ENCODE measurements at places on chromosomes 11 and 22. TPM values are rescaled to one million over a fixed set of nuclear protein-coding genes. Genes with fewer than 3 reads are reported as not detected.
A peak's percentile ranks its signal among the peaks of the same experiment; 100 is the strongest.

DNA sequence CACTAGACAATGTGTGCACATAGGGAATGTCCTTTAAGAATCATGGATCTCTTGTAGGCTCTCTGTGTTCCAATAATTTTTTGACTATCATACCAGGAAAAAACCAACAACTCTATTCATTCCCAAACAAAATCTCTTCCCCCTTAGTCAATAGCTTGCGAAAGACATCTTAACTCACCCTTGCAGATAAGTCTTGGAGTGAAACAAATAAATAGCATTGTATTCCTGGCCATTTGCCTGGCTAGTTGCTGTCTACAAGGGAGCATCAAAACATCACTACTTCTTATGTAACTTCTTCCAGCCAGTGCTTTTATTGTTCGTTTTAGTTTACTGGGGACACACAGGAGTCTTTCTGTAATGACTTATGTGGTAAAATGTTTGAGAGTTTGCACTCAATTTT lies 29.4 kb downstream of the SCN3B start:
- DNase-seq = no peak

GRCh38 chr11:9700105-9700801 lies 36.4 kb downstream of the SWAP70 start:
- DNase-seq = no peak

GRCh38 chr11:29256580-29256979 lies 760.2 kb downstream of the KCNA4 start:
- DNase-seq = no peak

- DNase-seq = no peak
Observed at GRCh38 chr22:24504540-24504939, 9.4 kb downstream of the UPB1 start.

DNA sequence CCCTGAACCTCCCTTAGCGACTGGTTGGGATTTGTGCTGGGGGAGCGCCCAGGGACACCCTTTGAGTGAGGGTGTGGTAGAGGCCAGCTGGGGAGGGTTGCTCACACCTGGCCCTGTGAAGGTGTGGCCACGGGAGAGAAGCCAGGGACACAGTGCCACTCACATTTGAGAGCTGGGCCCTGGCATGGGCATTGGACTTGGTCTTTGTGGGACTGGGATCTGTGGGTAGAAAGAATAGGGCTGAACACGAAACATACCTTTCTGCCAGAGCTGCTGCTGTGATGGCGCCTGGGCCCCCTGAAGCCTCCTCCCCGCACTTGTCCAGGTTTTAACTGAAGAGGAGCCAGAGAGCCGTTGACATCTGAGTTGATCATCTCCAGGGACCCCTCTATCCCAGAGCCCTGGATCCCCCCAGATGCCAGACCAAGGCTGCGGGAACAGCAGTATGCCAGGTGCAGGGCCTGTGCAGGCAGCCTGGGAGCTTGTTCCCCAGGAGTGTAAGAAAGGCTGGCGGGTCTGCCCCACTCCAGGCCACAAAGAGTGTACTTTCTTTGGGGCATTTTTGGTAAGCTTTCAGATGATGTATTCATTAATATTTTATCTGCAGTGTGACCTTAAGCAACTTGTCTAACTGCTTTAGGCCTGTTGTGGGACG lies 284.1 kb downstream of the TBC1D22A start:
- peak; percentile 13 for DNase-seq

DNA sequence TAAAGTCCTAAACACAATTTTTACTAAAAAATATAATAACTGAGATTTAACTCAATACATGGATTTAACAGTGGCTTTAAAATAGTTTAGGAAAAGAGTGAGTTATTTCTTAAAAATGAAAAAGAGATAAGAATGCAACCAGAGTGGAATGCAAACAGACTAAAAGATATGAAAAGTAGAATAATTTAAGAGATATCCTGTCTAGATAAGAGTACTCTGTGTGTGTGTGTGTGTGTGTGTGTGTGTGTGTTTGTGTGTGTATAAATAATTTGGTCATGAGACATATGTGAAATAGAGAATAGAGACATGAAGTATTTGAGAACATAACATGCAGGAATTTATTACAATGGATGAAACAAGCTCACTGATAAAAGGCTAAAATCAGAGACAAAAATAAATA lies 986.9 kb upstream of the CHORDC1 start:
- no peak for DNase-seq

GRCh38 chr11:102429691-102430090 lies 22.9 kb downstream of the TMEM123 start:
- DNase-seq = no peak

- no peak for DNase-seq
Observed at GRCh38 chr11:75286826-75287465, 46.4 kb downstream of the TPBGL start.

DNA sequence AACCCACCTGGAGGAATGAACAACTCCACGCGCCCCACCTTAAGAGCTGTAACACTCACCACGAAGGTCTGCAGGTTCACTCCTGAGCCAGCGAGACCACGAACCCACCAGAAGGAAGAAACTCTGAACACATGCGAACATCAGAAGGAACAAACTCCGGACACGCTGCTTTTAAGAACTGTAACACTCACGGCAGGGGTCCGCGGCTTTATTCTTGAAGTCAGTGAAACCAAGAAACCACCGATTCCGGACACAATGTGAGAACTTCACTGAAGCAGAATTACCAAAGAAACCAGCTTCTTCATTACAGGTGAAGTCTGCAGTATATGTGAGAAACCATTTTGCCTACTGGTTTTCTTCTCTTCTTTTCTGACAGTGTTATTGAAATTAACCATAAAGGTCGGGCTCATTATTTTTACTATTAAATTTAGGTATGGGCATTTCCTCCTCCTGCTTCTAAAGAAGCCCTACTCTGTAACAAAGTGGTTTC lies 303.0 kb downstream of the KCNA4 start:
- DNase-seq = no peak

DNA sequence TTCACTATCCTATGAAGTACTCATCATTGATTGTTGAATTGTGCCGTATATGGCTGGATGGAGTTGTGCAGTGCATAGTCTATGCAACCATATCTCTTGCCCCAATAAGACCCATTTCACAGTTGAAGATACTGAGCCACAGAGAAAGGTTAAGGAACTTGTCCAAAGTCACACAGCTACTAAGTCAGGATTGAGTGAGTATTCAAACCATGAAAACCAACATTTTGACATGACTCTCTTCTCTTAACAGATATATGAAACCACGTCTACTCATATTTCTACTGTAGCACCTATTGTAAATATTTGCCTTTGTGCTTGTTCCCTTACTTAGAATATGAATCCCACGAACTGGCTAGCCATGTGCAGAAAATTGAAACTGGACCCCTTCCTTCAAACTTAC lies 58.1 kb downstream of the MAML2 start:
- DNase-seq = no peak

GRCh38 chr11:120013325-120014250 lies 124.3 kb downstream of the TRIM29 start:
- peak; percentile 80 for DNase-seq

- no peak for DNase-seq
Observed at GRCh38 chr22:30607939-30608338, 965 bp downstream of the TCN2 start.

- no peak for DNase-seq
Observed at GRCh38 chr11:112439614-112440013, 179.0 kb upstream of the PLET1 start.

DNA sequence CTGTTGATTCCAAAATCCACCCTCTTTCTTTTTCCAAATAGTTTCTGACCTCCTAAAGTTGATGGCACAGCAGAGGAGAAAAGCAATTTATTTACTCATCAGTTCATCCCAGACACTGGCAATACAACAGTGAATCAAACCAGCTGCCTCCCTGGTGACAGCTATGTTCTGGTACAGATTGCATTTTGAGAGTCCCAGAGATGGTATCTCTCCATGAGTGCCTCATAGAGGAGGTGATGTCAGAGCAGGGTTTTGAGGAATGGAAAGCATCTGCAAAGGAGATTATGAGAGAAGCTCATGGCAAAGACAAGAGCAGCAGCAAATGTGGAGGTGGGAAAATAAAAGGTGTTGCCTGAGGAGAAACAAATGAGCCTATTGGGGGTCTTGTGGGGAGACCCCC lies 377.2 kb downstream of the MN1 start:
- DNase-seq = no peak

- no peak for DNase-seq
Observed at GRCh38 chr22:27443306-27443705, 358.2 kb downstream of the MN1 start.

GRCh38 chr11:131675121-131675888 lies 304.9 kb downstream of the NTM start:
- DNase-seq = no peak

DNA sequence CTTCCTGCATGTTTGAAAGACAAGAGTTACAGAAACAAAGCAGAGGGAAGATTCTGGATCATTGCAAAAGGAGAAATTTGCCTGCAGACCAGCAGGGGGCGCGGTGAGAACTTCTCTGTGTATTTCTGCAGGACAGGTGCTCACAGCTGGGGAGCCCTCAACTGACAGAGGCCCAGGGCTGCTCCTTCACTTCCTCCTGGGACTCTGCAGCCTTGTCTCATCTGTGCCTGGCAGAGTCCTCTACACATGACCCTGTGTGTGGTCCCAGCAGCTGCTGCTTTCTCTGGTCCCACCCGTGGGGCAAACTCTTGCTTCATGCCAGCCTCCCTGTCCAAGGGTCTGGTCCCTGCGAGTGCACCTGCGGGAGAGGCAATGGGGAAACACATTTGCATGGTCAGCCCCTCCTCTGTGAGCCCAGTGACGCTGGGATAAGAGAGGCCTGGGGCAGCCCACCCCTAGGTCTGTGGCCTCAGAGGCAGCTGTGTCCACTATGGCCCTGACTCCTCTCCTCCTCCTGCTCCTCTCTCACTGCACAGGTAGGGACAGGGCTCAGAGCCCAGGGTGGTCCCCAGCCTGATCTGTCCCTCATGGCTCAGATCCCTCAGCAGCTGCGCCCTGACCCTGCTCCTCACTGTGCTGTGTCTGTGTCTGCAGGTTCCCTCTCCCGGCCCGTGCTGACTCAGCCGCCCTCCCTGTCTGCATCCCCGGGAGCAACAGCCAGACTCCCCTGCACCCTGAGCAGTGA lies 43.2 kb upstream of the VPREB1 start:
- DNase-seq = peak; percentile 70

GRCh38 chr11:74203966-74204365 lies 32.9 kb downstream of the PPME1 start:
- no peak for DNase-seq

DNA sequence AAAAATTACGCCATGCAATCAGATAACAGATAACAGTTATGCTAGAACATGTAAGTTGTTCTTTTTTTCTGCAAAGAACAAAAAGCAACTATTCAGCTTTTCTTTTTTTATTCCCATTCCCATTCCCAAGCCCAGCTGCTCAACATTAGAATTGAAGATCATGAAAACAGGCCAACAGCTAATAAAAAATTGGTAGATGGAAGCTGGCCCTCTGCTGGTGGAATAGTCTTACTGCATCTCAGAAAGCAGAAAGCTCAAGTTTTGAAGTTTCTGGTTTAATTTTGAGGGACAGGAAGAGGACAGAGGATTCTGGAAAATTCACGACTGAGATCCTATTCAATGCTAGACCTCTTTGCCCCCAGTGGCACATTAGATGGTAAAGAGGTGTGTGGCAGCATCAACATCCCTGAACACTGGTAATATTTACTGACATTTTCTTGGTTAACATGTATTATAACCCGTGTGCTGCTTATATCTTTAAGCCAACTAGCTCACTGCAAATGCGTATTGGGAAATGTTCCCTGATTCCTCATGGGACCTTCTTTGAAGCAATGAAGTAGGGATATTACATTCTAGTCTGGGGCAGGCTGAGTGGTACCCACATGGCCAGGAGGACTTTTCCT lies 591.2 kb downstream of the OPCML start:
- DNase-seq = no peak

- no peak for DNase-seq
Observed at GRCh38 chr11:119307219-119307618, 9.7 kb downstream of the MCAM start.

- DNase-seq = no peak
Observed at GRCh38 chr11:32266601-32267000, 168.7 kb downstream of the WT1 start.

DNA sequence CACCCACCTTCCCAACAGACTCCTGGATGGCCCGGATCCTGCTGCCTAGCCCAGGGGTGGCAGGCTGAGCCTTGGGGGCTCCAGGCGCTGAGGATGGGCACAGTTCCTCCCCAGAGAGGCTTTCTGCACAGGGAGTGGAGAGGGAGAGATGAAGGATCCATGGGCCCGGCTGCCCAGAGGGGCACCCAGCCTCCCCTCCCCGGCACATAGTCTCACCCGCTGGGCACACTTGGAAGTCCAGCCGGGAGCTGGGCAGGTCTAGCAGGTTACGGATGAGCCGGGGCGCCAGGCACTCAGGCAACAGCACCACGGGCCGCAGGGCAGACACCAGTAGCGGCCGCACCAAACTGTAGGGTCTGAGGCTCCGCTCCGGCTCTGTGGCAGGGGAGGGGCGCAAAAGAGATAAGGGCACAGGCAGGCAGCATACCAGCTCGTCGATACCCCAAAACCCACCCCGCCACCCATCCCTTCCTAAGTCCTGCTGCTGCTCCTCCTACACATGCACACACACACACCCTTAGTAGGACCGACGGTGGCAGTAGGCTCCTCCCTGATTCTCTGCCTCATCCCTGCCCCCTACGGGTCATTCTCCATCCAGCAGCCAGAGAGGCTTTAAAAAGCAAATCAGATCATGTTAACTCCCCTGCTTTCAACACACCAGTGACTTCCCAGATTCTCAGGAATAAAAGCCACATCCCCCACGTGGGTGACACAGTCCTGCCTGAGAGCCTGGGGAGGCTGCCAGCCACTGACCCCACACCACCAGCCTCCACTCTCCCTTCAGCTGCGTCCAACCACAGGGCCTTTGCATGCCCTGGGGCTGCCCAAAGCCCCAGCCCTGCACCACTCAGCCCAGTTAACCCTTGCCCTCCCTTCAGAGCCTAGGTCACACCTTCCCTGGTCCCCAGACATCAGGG lies 6.5 kb upstream of the MFNG start:
- no peak for DNase-seq

DNA sequence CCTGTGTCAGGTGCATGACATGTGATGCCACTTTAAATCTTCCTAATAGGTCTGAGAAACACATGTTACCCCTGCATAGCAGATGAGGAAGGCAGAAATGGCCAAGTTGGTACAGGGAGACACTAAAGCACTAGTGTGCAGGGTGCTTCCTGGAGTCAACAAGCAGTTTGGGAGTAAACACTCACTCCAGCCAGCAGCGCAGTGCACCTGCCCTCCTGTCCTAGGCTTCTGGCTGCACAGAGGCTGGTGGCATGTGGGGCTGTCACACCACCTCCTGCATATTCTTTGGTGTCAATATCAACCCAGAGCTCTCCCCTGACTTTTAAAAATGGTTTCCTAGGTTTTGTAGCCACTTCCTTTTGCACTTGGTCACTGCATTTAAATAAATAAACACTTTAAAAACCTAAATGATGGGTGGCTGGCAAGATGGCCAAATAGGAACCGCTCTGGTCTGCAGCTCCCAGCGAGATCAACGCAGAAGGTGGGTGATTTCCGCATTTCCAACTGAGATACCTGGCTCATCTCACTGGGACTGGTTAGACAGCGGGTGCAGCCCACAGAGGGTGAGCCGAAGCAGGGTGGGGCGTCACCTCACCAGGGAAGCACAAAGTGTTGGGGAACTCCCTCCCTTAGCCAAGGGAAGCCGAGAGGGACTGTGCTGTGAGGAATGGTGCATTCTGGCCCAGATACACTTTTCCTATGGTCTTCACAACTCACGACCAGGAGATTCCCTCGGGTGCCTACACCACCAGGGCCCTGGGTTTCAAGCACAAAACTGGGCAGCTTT lies 33.5 kb downstream of the GAB4 start:
- DNase-seq = no peak

- no peak for DNase-seq
Observed at GRCh38 chr11:62555464-62556107, 9.0 kb upstream of the AHNAK start.

Gene C11orf86
- not detected for total RNA-seq

Gene RAB38
- total RNA-seq = 0.86 TPM

Gene OR52I1
- total RNA-seq = not detected

Gene PATE4
- not detected for total RNA-seq

Gene OR8G5
- total RNA-seq = not detected
